Activated CD8-positive, alpha-beta memory T cell treated with anti-CD3 and anti-CD28 coated beads for 1 hour (primary cell): ENCODE measurements at places on chromosomes 2 and 18.

GRCh38 chr18:23852236-23853045 is 162.1 kb upstream of the TTC39C start:
- DNase-seq = no peak

GRCh38 chr2:16247326-16248122 is 307.2 kb downstream of the MYCN start:
- no peak for DNase-seq

DNA sequence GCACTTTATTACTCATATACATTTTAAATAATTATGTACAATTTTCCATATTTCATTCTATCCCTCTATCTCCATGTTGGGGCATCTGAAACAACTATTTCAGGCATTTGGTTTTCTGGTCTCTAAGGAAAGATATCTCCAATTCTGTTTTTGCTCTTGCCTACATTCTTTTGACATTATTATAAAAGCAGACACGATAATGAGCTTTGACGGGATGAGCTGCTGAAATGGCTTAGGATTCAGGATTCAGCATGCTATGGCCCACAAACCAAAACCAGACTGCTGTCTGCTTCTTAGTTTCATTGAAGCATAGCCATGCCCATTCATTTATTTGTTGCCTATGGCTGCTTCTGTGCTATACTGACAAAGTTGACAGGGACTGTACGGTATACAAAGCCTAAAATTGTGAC is 42.7 kb upstream of the GLS start:
- no peak for DNase-seq

DNA sequence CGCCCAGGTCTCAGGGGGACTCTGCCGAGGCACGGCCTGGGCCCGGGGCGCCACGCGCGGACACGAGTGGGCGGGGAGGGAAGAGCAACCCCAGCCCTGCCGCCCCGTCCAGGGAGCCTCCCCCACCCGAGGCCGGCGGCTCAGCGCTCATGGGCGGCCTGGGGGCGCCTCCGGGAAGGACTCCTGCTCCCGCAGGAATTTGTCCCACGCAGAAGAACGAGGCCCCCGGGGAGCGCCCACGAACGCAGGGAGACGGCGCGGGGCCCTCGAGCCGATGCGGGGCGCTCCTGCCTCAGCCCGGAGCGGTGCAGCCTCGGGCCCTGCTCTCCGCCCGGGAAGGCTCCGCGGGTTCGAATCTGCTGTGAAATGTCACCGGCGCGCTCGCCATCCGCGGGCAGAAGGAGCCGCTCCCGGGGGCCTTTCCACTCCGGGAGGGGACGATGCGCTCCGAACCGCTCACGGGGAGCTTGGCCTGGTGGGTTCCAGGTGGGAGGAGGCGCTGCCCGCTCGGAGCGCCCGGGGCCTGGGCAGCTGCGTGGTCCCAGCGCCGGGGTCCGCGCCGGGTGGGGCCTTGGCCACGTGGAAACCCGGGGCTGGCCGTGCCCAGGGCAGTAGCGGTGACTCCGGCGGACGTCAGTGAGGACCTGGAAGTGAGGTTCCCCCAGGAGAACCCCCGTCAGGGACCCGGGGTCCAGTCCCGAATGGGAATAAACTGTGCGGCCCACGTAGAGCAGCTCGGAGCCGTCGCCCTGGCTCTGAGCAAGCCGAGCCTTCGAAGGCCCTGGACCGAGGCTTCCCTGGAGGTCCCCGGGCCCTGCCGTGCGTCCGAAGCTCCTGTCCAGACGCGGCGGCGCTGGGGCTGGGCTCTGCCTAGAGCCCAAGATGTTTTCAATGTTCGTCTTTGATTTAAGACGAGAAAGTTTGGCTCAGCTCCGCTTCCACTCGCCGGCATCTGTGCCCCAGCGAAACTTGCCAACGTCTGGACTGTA is 41.4 kb upstream of the CTDP1 start:
- no peak for DNase-seq

DNA sequence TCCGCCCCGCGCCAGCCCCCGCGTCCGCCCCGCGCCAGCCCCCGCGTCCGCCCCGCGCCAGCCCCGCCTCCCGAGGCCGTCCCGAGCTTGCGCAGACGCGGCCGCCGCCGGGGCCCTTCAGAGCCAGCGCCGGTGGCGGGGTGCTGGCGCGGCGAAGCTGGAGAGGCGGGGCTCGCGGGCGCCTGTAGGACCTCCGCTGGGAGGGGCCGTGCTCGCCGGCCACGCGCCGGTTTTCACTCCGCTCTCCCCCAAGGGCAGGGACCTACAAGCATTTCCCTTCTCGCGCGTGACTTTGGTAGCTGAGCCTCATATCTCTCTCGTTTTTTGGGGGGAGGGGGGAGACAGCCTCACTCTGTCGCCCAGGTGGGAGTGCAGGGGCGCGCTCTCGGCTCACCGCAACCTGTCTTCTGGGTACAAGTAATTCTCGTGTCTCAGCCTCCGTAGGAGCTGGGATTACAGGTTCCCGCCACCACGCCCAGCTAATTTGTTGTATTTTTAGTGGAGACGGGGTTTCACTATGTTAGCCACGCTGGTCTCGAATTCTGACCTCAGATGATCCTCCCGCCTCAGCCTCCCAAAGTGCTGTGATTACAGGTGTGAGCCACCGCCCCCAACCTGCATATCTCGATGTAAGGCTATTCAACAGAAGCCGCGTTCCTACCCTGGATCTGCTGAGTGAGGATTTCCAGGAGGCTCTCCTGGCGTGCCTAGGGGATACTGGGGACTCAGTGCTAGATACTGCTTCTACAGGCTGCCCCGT is at the start of gene ZNF514:
ZNF514 (minus strand) TSS at position 159 of the 760 bp plus-strand sequence. CDS start 6,595 bp downstream, outside the sequence.
- peak; percentile 25 for DNase-seq

GRCh38 chr2:80489717-80490116 is 185.2 kb upstream of the LRRTM1 start:
- no peak for DNase-seq

DNA sequence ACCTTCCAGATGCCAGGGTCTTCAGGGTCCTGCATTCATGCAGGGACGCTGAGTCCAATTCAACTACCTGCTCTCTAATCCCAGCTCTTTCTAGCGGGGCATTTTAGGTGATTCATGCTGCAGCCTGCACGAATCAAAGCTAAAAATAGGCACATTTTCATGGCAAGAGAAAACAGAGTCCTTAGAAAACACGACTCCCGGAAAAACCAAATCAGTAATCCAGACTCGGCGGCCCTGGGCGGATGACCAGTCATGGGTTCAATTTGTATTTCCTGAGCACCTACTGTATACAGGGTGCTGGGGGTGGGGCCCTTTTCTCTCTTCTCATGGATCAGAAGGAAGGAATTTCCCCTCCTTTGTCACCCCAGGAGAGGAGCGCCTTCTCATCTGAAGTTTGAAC is 64.4 kb downstream of the LONRF2 start:
- DNase-seq = no peak

GRCh38 chr2:236550701-236551465 is 18.7 kb upstream of the ACKR3 start:
- no peak for DNase-seq

- no peak for DNase-seq
Observed at GRCh38 chr2:180694445-180695421, 285.7 kb upstream of the UBE2E3 start.

DNA sequence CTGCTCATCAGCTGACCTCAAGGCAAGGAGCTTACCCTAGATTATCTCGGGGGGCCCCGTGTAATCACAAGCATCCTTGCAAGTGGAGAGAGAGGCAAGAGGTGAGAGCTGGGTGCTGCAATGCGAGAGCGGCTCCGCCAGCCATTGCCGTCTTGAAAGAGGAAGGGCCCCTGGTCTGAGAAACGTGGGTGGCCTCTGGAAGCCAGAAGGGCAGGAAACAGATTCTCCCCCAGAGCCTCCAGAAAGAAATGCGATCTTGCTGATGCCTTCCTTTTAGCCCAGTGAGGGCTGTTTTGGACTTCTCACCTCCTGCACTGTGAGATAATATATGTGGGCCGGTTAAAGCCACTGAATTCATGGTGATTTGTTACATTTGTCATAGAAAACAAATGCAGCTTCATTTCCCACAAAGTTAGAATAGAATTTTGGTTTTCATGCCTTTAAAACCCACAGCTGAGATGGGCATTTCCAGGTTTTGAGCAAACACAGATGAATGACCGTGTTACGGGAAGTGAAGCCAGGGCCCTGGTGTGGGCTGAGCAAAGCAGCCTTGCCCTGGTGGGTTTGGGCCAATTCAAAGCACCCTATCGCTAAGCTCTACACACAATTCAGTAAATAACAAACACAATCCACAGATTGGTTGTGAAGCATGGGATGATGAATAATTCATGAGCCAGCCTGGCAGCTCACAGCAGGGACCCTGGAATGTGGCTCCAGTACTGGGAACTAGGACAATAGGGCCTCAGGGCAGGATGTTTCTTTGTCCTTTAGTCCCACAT is 319.9 kb upstream of the HS6ST1 start:
- no peak for DNase-seq

GRCh38 chr2:39550701-39551285 is 113.7 kb upstream of the MAP4K3 start:
- no peak for DNase-seq

- DNase-seq = no peak
Observed at GRCh38 chr2:172082105-172082943, 3.0 kb upstream of the DLX1 start.

- no peak for DNase-seq
Observed at GRCh38 chr18:22180722-22181121, 11.3 kb downstream of the GATA6 start.

DNA sequence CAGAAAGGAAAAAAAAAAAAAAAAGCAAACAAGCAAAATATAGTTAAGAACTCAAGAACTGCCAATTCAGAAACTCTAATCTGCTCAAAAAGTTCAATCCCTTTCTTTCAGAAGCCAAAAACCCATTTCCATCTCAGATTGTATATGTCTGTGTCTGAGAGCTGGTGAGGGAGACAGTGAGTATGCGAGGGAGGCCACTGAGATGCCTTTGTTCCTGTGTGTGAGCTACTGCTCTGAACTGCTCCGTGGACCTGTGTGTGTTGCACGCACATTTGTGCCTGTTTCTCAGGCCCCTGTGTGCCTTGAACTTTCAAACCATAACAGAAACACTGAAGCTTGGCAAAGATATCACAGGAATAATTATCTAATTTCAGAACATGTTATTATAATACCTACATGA is 2.5 kb upstream of the PKDCC start:
- no peak for DNase-seq

GRCh38 chr2:153101187-153101586 is 377.4 kb downstream of the RPRM start:
- DNase-seq = no peak

- peak; percentile 13 for DNase-seq
Observed at GRCh38 chr2:54838585-54839035, 115.1 kb downstream of the EML6 start.

- no peak for DNase-seq
Observed at GRCh38 chr2:79114797-79115494, 5.3 kb upstream of the REG1A start.

DNA sequence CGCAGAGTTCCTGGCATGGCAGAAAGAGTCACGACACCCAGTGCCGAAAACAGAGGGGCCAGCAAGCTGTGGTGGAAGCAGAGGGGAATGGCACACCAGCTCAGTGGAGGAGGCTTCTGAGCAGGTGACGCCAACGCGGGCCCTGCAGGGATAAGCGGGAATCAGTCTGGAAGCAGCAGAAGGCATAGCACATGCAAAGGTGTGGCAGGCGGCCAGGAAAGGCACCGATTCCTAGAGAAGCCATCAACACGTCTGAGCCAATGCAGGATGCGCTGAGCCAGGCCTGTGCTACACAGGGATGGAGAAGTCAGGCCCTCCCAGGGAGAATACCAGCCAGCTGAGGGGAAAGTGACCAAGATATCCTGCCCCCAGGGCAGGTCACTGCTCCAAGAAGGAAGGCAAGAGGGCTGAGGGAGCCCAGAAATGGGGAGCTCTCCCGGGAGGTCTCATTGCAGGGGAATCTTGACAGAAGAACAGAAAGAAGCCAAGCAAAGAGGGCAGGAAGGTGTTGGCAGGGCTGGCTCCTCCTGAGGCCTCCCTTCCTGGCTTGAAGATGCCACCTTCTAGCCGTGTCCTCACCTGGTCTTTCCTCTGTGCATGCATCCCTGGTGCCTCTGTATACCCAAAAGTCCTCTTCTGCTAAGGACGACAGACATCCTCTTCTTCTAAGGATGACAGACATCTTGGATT is 16.3 kb downstream of the TEX51 start:
- no peak for DNase-seq
